Mesothelial cell of epicardium (in vitro differentiated cells): ENCODE measurements at places on chromosomes 4 and X.
A peak's percentile ranks its signal among the peaks of the same experiment; 100 is the strongest.

DNA sequence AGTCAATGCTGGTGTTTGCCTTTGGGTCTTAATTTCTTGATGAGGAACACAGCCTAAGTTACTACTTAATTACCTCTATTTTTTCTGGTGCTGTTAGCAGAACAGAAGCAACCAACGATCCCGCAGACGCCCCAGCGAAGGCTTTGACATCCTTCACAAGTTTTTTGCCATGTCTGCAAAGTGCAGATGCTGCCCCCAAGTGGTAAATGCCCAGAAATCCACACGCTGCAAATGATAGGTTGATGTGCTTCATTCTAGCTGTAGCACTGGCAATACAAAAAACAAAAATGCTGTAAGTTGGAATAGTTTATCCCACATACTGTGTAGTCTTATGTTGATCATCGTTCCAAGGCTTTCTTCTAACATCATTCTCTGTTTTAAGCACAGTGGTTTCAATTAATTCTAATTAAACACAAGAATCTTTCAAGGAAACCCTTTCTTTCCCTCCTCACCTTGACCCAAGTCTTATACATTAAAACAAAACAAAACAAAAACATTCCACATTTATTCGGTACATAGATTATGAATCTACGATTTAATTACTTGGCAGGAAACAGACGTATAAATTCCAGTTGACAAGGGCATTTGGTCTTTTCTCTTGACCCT is 1.2 kb downstream of the PNPLA4 start:
- H3K27ac ChIP-seq: peak overlapping the region; percentile 98
- H3K4me1 ChIP-seq: peaks cover 11% of the 10 kb centered on the region
- H3K4me3 ChIP-seq: peak overlapping the region; percentile 87
- no peaks in the 10 kb centered on the region for H3K36me3 ChIP-seq
- peaks cover 8% of the 10 kb centered on the region for H3K27me3 ChIP-seq
- no peak for DNase-seq

- no peaks in the 10 kb centered on the region for H3K27me3 ChIP-seq
- H3K4me3 ChIP-seq: no peak overlapping the region
- H3K4me1 ChIP-seq: no peaks in the 10 kb centered on the region
- H3K27ac ChIP-seq: no peak overlapping the region
- no peak for DNase-seq
These were observed 402.7 kb upstream of the INTU start for GRCh38 chr4:127229855-127230608.

DNA sequence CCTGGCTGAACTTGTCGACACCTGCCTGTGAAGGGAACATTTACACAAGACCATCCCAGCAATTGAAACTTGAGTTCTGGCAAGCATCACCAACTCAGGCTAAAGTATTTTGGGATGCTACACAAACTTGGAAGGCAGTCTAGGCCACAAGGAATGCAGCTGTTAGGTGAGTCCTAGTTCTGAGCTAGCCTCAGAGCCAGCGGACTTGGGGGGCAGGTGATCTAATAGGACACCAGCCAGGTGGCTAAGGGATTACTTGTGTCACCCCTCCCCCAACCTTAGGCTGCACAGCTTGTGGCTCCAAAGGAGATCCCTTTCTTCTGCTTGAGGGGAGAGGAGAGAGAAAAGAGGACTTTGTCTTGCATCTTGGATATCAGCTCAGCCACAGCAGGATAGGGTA is 62.3 kb upstream of the DKK2 start:
- H3K36me3 ChIP-seq: peaks cover 2% of the 10 kb centered on the region
- DNase-seq: no peak
- H3K27me3 ChIP-seq: no peaks in the 10 kb centered on the region
- no peak overlapping the region for H3K4me3 ChIP-seq
- no peak overlapping the region for H3K27ac ChIP-seq
- no peaks in the 10 kb centered on the region for H3K4me1 ChIP-seq

- no peak overlapping the region for H3K4me3 ChIP-seq
- H3K27ac ChIP-seq: no peak overlapping the region
- H3K27me3 ChIP-seq: no peaks in the 10 kb centered on the region
- no peak for DNase-seq
These were observed 623.5 kb upstream of the NR3C2 start for GRCh38 chr4:149065753-149066152.

DNA sequence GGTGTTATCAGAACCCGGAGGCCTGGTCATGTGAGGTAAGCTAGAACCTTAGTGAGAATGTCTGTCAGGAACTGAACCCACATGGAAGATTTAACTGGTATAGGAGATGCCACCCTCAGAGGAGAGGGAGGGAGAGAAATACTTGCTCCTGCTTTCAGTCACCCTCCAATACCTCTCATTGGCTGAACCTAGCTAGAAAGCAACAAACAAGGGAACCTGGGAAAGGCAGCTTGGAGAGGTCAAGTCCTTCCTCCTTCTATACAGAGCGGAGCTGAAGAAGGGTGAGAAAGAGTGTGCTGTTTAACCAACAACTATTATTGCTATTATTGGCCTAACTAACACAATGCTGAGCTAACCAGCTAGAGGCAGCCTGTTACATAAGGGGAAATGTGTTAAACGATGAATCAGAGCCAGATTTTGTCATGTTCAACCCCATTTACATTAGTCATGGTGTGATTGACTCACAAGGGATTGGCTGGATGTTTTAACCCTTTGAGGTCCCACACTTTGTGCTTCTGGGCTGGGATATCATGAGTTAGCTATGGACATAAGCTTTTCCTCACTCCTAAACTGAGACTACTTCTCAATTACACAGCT is 96.5 kb upstream of the ESX1 start:
- no peaks in the 10 kb centered on the region for H3K27me3 ChIP-seq
- DNase-seq: no peak
- no peak overlapping the region for H3K4me3 ChIP-seq
- H3K4me1 ChIP-seq: peaks cover 2% of the 10 kb centered on the region
- no peak overlapping the region for H3K27ac ChIP-seq

GRCh38 chrX:39996536-39996935 is 101.2 kb downstream of the BCOR start:
- H3K4me3 ChIP-seq: no peak overlapping the region
- no peak for DNase-seq
- H3K36me3 ChIP-seq: no peaks in the 10 kb centered on the region
- no peaks in the 10 kb centered on the region for H3K4me1 ChIP-seq

DNA sequence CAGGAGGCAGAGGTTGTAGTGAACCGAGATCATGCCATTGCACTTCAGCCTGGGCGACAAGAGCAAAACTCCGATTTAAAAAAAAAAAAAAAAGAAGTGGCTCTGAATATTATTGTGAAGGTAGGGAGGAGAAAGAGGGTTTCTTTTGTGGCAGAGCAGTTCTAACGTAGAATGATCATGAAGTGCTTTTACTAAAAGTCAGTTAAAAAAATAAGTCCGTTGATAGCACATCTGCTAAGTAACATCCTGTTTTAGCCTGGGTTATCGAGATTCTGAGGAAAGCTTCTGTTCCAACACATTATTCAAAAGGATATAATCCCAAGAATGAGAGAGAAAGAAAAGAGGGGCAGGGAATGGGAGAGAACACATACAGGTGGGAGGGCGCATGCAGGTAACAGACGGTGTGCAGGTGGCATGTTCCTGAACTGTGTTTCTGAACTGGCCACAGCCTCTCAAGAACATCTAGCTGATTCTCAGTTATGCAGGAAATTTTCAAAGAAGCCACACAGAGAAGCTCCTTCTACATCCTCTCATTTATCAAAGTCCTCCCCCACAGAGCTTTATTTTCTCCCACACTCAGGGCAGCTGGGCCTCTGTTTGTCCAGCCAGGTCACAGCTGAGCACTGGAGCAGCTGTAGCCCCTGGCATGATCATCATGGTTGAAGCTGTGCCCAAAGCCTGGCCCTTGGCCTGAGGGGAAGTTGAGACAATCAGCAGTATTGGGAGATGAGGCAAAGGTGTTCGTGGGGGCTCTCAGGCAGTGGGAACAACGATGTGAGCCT is 342.3 kb downstream of the ZNF674 start:
- no peak overlapping the region for H3K4me3 ChIP-seq
- no peaks in the 10 kb centered on the region for H3K36me3 ChIP-seq
- H3K27ac ChIP-seq: no peak overlapping the region
- H3K27me3 ChIP-seq: no peaks in the 10 kb centered on the region

- peaks cover 9% of the 10 kb centered on the region for H3K36me3 ChIP-seq
- peaks cover 27% of the 10 kb centered on the region for H3K4me1 ChIP-seq
- H3K27me3 ChIP-seq: no peaks in the 10 kb centered on the region
- DNase-seq: no peak
- no peak overlapping the region for H3K4me3 ChIP-seq
These were observed 25.8 kb downstream of the USP9X start for GRCh38 chrX:41110801-41111625.

DNA sequence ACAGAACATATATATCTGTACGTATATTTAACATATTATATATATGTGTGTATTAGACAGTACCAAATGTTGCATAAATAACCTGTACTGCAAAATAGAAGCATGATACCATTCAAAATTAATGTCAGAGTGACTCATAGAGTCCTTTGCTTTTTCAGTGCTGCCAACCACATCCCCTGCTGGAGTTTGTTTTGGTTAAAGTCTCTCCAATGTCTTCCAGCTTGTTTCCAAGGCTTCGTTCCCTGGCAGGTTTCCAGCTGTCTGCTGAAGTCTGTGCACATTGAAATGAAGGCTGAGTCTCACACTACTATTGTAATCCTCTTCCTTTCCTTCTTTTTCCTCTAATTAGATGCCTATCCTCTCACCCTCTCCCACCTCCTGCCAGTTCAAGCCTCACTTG is 14.9 kb downstream of the NRK start:
- DNase-seq: peak; percentile 40
- H3K27me3 ChIP-seq: no peaks in the 10 kb centered on the region
- H3K36me3 ChIP-seq: no peaks in the 10 kb centered on the region
- peaks cover 13% of the 10 kb centered on the region for H3K4me1 ChIP-seq
